NCI-H748 treated with DMSO at 0.1 percent for 48 hours (cell line): ENCODE measurements at places on chromosomes 11 and 22.

GRCh38 chr22:35649636-35650250 is 1.5 kb downstream of the APOL6 start:
- DNase-seq: no peak

GRCh38 chr11:16226245-16226644 is 130.1 kb downstream of the SOX6 start:
- DNase-seq: peak; percentile 94

- DNase-seq: no peak
Measured at GRCh38 chr11:59574467-59574866, 41.1 kb downstream of the OSBP start.

DNA sequence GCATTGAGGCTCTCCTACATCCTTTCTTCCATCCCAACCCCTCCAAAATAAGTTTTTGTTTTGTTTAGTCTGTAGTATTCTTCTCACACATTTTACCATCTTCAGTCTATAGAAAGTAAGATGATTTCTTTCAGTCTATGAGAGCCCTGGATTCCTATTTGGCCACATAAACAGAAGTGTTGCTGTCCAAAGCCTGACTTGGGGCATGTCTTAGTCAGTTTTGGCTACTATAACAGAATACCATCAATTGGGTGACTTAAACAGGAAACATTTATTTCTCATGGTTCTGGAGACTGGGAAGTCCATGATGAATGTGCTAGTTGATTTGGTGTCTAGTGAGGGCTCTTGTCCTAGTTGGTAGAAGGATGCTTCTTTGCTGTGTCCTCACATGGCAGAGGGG is 146.8 kb upstream of the DDI1 start:
- no peak for DNase-seq

DNA sequence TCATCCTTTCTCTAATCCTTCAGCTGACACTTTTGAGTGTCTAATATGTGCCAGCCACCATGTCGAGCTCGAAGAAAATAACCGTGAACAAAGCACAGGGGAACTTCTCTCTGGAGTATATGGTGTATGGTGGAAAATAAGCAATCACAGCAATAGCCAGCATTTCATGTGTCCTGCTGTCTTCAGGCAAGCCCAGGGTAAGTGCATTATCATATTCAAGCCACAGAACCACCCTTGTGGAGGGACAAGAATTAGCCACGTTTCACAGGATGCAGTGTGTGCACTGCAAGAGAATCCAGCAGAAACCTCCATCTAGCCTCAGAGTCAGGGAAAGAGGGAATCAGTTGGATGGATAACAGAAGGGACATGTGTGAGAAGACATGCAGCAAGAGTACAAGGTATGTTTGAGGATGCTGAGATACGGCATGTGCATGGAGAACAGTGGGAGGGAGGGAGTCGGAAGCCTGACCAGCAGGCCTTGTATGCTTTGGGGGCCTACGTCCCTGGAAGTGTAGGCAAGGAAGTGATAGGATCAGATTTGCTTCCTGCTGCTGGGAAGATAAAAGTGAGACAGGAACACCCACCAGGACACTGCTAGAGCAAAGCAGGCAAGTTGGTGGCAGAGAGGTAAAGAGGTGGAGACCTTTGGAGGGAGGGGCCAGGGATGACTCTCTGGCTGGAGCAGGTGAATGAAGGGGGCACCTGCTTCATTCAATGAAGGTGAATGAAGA is 14.7 kb upstream of the GNAZ start:
- DNase-seq: no peak
